ENCODE measurements at places on chromosomes 16 and 17.

DNA sequence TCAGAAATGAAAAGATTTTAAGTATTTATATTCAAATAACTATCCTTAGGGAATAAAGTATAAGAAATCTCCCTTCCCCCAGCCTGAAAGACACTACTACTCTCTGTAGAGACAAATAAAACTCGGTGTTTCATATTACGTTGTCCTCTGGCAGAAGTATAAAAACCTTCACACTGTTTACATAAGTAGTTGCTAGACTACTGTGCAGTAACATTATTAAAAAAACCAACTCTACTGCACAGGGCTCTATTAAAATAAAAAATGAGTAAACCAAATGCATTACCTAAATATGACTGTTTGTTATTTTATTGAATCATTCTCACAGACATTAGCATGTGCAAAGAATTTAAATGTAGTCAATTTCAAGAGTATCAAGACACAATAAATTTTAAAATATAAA, 67.4 kb downstream of the MED13 start:
- DNase-seq, result no peak

DNA sequence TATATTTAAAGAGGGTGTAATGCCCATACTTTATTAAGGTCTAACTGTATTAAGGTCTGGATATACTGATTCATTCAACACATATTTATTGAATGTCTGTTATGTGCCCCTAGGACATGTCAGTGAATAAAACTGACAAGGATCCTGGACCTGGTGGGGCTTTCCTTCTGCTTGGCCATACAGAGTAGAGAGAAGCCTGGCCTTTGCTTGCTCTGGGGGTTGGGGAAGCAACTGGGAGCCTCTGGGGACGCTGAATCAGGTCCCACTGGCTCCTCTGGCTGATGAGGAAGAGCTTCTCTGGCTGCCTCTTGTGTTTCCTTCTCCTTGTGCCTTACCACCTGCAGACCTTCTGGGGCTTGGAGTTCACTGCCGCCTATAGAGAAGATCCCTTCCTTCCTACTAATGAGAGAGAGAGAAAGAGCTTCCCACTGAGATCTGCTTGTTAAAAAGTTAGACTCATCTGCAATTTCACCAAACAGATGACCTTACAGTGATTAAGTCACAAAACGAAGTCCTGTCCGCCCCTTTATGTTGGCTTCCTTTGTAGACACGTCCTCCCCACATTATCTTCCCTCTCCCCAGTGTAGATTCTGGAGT, 49.7 kb downstream of the MSI2 start:
- DNase-seq, result no peak

DNA sequence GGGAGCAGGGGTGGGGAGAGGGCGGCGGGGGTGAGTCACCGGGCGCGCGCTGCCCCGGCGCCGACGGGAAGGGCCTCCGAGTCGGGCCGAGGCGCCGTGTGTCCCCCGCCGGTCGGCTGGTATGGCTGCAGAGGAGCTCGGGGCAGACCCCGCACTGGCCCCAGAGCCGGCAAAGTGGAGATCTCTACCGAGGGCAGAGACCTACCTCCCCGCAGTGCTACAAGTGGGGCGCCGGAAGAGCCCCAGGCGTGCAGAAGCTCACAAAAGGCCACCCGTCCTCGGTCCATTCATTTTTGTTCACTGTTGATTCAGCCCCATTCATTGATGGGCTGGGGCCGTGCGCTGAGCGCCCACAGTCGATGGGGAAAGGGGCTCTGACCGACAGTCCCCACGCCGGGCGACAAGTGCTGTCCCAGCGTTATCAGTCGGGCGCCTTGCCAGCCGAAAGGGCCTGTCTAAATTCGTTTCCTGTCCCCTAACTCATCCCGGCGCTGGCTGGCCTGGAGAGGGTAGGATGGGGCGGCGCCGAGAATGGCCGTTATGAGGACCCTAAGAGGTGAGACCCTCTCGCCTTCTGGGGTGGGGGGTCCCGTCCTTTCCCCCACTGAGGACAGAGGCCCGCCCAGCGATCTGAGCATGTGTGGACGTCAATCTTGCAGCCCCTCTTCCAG, 709 bp upstream of the ENO3 start:
- peak; percentile 51 for DNase-seq

- no peak for DNase-seq
Measured at GRCh38 chr16:3819175-3819527, 61.4 kb downstream of the CREBBP start.

DNA sequence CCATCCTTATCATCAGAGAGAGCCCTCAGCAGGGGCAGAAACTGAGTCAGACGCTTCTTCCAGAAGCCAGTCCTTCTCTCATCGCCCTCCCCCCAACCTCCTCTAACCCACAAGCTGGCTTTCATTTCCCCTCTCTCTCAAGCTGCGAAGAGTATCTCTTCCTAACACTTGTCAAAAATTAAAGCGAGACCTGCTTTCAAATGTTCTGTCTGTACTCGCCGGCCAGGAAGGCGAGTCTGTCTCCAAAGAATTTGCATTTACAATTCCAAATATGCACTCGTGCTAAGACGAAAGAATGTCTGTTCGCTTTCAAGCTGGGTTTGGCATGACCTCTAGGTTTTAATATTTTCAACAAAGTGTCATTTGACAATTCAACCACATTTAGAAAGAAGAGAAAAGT, 140.4 kb downstream of the RGS9 start:
- no peak for DNase-seq

DNA sequence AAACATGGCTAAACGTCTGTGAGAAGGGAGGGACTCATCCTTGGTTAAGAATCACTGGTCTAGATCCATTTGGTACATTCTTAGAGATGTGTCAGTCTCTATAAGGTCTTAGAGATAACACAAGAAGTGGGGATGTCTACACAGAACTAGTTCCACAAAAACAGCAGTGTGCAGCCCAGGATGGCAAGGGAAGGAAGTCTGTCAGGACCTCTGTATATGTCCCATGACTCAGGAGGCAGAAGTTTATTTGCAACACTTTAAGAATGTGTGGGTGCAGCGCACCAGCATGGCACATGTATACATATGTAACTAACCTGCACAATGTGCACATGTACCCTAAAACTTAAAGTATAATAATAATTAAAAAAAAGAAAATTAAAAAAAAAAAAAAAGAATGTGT, 548.5 kb upstream of the SOX9 start:
- no peak for DNase-seq

GRCh38 chr17:58669853-58670252, 22.0 kb downstream of the TEX14 start:
- DNase-seq, result no peak

GRCh38 chr17:71111460-71111859, 942.1 kb downstream of the KCNJ2 start:
- no peak for DNase-seq

GRCh38 chr16:11405331-11406176, 60.3 kb downstream of the RMI2 start:
- no peak for DNase-seq

DNA sequence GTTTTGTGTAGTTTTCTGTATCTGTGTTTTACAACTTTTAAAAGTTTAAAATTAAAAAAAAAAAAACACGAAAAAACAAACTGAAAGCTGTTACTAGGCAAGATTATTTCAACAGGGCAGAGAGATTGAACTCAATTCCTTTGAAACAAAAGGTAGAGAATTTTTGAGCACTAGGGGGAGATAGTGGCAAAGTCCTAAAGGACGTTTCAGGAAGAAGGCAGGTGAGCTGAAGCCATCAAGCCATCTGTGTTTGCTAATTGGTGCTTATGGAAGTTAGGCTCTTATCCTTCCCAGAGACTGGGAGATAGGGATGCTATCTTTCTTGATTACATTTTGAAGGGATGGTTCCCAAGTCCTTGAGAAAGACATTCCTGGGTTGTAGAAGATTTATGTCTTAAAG, 70.6 kb upstream of the CLEC3A start:
- DNase-seq, result peak; percentile 14

DNA sequence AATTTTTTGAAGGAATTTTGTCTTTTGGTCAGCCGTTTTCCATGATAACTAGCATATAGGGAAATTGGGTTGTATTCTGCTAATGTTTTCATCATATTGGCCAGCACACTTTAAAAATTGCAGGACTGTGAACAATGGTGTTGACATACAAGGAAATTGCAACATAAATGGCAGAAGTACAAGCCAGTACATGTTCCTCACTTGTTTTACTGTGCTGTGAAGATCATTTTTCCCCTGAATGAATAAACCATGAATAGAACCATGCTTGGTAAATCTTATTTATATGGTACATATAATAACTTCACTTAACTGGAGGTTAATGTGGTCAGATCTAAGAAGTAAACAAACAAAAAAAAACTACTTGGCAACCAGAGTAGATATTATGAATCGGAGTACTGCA, 22.8 kb downstream of the OMG start:
- DNase-seq, result no peak

DNA sequence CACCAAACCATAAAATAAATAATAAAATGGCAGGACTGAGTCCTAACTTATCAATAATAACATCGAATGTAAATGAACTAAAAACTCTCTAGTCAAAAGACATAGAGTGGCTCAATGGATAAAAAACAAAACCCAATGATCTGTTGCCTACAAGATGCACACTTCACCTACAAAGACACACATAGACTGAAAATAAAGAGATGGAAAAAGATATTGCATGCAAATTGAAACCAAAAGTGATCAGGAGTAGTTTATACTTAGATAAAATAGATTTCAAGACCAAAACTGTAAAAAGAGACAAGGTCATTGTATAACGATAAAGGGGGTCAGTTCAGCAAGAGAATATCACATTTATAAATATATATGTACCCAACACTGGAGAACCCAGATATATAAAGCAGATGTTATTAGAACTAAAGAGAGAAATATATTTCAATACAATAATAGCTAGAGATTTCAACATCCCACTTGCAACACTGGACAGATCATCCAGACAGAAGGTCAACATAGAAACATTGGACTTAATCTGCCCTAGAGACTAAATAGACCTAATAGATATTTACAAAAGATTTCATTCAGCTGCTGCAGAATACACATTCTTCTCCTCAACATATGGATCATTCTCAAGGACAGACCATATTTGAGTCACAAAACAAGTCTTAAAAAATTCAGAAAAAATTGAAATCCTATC, 29.8 kb downstream of the SLC47A2 start:
- DNase-seq, result no peak

DNA sequence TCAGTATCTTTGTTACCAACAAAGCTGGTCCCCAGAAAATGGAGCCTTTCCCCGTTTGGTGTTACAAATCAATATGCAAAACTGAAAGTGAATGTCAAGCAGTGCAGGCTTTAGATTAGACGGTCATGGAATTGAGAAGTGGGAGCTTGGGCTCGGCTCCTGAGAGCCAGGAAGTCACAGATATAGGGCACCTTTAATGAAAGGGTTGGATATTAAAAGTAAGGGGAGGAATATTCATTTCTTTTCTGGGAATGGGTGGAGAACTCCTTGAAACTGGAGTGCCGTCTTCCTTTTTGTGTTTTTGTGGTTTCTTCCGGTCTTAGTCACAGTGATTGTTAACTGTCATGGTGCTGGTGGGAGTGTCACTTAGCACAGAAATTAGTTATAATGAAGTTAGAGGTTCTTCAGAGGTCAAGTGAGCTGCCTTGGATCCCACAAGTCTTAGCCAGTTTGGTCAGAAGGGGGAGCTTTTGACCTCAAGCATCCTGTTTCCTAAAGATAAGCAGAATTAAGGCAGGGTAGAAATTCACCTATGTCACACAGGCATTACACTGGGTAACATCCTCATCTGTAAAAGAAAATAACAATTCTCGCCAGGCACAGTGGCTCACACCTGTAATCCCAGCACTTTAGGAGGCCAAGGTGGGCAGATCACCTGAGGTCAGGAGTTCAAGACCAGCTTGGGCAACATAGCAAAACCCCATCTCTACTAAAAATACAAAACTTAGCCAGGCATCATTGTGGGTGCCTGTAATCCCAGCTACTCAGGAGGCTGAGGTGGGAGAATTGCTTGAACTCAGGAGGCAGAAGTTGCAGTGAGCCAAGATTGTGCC, 9.6 kb upstream of the EIF1 start:
- DNase-seq, result peak; percentile 99

DNA sequence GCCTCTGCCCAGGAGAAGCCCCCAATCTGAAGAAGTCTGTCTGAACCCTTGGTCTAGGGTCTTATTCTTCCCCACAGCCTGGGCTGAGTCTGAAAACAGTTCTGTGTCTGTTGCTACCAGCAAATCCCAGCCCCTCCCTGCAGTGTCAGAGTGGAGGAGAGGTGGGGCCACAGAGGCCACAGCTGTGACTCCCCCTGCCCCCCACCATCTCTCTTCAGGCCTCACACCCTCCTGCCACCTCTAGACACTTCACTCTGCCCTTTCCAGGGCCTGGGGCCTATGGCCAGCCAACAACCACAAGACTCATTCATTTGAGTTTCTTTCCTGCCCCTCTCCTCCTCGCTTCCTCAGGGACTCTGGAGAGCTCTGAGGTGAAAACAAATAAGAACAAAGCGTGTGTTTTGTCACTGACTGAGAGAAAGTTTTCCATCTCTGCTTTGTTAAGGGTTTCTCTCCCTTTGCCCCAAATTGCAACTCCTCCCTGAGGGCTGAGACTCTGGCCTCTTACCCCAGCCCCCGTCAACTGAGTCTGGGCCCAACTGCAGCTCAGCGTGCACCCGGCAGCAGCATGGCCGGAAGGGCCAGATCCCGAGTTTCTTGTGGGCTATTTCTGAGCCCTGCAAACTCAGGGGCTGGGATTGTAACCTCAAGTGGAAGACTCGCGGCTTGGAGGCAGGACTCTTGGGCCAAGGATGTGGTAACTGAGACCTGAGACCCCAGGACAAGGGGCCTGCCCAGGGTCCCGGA, 13.2 kb downstream of the C17orf50 start:
- DNase-seq, result no peak

DNA sequence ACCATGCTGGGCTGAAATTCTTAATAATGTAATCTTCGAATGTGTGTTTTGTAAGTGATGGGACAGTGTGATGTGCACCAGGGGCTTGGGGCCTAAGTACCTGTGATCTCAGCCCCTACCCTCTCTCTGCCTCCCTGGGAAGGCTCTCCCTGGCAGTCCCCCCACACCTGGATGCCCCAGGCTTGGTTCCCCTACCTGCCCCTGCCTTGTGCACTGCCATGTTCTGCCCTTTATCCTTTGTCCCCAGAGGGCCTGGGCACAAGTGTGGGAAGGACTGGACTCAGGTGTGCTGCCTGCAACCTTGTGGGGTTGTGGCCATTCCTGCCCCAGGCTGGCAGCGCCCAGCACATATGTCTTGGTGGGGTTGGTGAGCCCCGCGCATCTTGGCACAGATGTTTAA, 55.4 kb upstream of the CREBBP start:
- DNase-seq, result no peak

DNA sequence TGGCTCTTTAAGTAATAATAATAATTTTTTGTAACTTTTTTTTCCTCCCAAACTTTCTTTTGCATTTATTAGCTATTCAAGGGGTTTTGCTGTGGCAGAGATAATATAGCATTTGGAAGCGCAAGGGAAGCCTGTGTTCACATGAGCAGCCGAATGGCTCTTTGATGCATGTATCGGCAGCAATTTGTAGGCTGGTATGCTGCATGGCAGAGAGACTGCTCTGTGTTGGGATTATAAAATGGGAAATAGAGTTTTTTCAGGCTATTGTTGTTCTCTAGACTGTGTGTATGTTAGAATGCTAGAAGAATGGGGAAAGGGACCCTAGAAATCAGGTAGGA, 94.6 kb upstream of the SALL1 start:
- no peak for DNase-seq

DNA sequence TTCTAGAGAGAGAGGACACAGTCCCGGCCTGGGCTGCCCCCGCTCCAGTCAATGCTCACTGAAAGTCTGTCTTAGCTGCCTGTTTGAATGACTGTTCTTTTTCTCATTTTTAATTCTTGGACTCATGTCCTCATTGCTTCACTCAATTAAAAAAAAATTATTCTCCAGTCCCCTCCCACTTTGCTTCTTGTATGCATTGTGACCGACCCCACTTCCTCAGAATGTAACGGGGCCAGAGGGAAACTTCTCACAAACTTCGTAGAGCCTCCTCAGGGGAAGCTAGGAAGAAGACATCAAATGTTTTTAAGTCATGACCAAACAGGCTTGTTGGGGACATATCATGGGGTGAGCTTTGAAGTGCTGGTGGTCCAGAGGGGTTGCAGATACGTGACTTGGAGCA, 113.2 kb downstream of the CCDC182 start:
- no peak for DNase-seq
